ENCODE measurements at places on chromosomes 16 and 17.

- no peak for DNase-seq
Measured at GRCh38 chr16:82182266-82183003, 12.4 kb upstream of the MPHOSPH6 start.

GRCh38 chr16:80794071-80794470 lies 10.3 kb downstream of the CDYL2 start:
- no peak for DNase-seq

DNA sequence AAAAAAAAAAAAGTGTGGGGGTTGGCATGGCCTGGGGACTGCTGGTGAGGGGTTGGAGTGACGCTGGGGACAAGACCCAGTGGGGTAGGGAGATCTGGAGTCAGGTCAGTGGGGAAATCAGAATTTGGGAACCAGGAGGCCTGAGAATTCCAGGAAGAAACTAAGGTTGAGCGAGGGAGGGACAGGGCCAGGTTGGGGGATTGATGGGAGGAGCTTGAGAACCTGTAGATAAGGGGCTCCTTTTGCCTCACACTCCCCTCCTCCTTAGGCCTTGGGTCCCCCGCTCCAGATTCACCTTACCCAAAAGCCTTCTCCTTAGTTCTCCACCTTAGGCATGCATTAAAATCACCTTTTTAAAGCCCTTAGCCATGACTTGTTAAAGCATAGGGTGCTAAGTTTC lies 8.3 kb upstream of the PYDC1 start:
- DNase-seq: no peak

- no peak for DNase-seq
Measured at GRCh38 chr17:62774338-62774737, 33.8 kb downstream of the MARCHF10 start.

GRCh38 chr17:8046306-8046928 lies 7.6 kb downstream of the ALOX15B start:
- no peak for DNase-seq

DNA sequence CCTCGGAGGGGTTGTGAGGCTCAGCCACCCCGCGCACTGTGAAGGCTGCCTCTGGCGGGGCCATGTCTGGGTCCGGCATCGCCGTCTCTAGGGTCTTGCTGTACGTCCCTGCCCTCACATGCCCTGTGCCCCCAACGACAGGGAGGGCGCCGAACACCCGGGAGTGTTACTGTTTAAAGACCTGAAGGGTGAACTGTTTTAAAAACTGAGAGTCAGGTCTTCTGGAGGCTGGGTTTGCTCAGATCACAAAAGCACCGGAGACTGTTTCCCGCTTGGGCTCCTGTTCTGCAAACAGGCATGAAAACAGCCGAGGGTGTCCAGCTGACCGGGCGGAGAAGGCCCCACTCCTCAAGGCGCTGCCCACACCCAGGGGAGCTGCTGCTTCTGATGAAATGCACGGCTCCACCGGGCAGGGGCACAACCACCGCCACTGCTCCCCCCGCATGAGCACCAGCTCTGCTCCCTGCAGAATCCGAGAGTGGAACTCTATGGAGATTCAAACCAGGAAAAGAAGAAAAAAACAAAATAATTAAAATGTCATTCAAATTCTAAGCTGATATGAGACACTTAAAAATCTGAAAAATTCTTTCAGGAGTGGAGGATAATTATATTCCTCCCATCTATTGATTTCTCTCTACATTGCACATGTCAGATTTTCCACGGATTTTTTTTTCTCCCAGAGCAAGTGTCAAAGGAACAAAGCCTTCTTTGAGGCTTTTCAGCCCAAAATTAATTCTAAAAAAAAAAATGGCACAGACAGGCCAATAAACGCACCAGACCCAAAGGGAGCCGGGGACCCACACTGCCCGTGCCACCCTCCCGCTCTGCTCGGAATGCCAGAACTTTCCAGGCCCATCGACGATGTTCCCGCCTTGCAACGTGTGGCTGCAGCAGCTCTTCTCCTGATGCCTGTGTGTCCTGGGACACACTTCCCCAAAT lies 74.3 kb downstream of the LMF1 start:
- no peak for DNase-seq

DNA sequence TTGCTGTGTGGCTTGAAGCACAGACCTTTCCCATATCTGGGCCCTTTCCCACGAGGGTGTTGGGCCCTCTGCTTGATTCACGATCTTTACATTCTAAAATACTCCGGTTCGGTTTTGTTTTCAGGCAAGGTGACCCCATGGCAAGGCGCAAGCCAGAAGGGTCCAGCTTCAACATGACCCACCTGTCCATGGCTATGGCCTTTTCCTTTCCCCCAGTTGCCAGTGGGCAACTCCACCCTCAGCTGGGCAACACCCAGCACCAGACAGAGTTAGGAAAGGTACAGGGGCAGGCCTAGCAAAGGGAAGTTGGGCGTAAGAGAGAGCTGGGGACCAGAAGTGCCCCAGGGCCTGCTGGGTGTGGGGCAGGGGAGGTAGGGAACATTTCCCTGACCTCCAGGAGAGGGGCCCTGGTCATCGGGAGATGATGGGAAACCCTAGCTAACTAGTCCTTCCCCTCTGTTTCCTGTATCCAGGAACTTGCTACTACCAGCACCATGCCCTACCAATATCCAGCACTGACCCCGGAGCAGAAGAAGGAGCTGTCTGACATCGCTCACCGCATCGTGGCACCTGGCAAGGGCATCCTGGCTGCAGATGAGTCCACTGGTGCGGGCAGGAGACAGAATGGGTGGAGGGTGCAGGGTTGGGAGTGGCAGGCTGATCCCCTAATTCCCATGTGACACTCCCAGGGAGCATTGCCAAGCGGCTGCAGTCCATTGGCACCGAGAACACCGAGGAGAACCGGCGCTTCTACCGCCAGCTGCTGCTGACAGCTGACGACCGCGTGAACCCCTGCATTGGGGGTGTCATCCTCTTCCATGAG lies 1.4 kb downstream of the ALDOA start:
- no peak for DNase-seq

- DNase-seq: no peak
Measured at GRCh38 chr16:303760-304505, 21.0 kb downstream of the PDIA2 start.
